Activated CD4-positive, alpha-beta T cell treated with anti-CD3 and anti-CD28 coated beads, Interleukin-2, Interleukin-6, amounts not matched to agents 100 ng/mL and 50 ng/mL, durations not matched to agents 16 hours and 8 hours (primary cell): ENCODE measurements at places on chromosomes 2 and 18.

DNA sequence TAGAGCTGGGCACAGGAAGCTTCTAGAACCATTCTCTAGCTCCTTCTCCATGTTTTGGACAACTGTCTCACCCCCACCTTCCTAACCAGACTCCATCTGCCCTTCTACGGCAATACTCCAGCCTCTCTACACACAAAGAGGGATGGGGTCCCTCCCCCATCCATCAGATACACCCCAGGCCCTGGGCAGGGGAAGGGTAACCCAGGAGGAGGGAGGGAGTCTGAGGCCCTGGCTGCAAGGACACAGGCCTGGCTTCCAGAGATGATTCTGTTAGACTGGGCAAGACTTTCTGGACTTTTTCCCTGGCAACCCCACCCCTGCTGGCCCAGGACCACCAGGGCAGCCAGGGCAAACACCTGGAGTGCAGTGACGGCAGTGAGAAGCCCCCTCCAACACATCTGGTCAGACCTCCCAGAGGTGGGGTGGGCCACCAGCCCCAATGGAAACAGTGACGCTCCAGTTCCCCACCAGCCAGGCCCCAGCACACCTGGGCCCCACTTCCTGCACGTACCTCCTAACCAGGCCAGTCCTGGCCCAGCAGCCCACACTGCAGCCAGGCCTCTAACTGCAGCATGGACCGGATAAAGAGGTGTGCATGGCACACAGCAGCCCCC lies 6.5 kb downstream of the CYP26B1 start:
- DNase-seq = no peak

GRCh38 chr2:26002632-26003310 lies 20.5 kb upstream of the KIF3C start:
- no peak for DNase-seq

GRCh38 chr2:127778850-127779249 lies 32.1 kb downstream of the WDR33 start:
- DNase-seq = no peak

DNA sequence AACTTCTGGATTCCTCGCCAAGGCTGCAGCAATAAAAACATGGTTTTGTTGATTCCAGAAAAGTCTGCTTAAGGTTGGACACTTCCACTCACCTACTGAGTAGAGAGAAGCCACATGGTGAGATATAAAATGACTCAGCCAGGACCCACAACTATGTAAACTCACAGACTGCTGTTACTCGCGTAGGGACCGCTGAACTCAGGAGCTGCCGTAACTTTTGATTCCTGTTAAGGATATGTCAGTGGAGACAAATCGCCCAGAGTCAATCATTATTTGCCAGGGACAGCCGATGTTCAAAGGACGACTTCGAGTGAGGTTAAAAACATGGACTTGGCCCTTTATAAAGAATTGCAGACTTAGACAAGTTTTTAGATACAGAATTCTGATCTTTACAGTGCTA lies 25.6 kb downstream of the CYB5A start:
- DNase-seq = no peak

DNA sequence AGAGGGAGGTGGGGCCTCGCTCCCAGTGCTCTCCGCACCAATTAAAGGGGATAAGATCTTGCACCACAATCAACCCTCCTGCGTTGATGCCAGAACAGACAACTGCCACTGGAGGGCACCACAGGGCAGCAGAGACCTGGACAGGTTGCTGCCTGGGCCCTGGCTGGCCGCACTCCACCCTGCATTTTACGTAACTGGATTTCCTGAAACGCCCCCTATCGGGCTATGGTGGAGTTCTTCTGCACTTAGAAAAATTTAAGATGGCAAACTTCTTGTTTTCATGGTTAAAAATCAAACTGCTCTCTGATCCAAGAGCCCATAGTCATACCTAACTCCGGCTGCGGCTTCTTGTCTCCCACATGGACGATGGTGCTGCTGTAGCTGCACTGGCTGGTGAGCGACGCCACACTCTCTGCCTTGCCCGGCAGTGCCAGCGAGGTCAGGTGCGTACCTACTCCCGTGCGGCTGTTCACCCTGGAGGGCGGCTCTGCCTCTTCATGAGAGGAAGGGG lies 16.8 kb upstream of the HES6 start:
- DNase-seq = peak; percentile 81

- no peak for DNase-seq
Measured at GRCh38 chr2:10732924-10733565, 11.6 kb downstream of the ATP6V1C2 start.

DNA sequence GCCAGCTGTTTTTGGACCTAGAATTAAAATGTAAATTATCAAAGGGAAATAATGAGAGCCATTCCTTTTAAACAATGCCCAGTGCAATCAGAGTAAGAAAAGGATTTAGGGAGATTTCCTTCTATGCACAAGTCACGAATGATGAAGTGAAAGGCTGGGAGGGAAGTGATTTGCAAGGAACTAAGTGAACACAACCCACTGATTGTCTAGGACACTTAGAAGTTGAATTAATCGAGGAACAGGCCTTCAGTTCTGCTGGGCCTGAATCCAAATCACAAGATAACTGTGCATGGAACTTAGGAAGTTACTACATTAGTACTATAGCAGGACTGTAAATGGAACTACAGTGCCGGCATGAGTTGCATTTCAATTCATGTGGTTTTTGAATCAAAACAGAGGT lies 17.7 kb downstream of the MAP2 start:
- no peak for DNase-seq

DNA sequence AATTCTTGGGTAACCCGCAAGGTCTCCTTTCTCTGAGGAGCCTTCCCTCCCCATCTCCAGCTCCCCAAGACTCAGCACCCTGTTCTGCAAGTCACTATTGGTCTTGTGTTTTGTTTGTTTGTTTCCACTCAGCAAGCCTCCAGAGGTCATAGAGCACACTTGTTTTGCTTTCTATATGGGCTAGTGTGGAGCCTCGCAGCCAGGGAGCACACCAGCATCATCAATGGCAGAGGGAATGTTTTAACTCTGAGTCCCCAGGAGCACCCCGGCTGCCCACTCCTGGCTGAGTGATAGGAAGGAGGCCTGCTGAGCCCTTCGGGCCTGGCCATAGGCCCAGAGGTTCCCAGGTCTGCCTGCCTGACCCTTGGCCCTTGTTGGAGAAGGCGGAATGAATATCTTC lies 36.6 kb downstream of the GLI2 start:
- no peak for DNase-seq

- no peak for DNase-seq
Measured at GRCh38 chr2:98530114-98530513, 78.2 kb downstream of the COA5 start.

DNA sequence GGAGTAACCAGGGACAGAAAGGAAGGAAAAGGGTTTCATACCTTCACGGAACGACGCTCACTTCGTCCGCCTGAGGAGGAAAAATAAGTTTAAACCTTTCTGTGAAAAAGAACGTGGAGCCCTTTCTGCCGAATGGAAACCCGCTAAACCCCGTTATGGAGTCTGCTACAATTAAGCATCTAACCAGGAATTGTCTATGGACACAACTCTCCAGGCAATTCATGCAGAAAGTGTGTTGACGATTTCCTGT lies 528 bp upstream of the PPP4R3B start:
- DNase-seq = no peak

DNA sequence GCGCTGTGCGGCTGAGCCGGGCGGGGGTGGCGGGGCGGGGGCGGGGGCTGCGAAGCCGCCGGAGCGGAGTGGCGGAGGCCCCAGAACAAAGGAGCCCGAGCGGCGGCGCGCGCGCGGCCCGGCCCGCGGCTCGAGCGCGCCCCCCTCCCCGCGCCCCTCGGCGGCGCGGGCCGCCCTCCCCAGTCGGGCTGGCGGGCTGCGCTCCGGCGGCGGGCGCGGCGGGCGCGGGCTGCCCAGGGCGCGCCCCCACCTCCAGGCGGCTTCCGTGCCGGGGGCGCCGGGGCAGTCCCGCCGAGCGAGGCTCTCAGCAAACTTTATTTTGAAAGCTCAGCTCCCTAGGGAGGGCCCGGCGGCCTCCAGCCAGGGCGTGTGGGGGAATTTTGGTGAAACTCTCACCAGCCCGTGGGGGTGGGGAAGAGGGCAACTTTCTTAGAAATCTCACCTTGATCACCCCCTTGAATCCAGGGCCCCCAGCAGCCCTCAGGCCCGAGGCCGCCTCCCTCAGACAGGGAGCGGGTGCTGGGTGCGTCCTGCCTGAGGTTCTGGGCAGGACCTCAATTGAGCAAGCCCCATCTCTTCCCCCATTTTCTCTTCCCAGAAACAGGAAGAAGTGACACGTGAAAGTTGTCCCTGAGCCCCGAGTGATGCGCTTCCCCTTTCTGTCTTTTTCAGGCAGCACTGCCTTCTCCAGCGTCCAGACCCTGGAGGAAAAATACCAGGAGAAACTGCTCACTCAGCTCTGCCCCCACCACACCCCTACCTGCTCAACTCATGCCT lies 786 bp downstream of the TET3 start:
- DNase-seq = peak; percentile 63

DNA sequence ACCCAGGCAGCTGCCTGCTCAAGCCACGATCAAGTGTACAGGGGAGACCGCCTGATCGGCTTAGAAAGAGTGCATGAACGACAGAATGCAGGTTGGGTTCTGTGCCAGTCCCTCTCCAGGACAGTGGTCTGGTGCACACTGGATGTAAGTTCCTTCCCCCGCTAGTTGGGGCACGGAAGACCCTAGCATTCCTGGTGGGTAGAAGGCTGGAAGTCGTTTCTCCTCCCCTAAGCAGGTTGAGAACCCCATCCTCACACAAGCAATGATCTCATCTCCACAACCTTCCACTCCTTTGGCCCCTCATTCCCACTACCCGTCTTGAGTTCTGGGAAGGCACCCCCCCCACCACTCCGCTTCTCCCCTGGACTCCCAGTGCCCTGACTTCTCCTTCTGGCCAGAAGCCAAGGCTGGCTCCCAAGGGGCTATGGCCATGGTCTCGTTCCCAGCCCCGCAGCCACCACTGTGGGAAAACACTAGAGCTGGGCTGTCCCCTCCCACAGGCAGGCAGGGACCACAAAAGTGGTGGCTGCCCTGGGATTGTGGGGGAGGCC lies 1.4 kb upstream of the ANKRD39 start:
- DNase-seq = no peak

DNA sequence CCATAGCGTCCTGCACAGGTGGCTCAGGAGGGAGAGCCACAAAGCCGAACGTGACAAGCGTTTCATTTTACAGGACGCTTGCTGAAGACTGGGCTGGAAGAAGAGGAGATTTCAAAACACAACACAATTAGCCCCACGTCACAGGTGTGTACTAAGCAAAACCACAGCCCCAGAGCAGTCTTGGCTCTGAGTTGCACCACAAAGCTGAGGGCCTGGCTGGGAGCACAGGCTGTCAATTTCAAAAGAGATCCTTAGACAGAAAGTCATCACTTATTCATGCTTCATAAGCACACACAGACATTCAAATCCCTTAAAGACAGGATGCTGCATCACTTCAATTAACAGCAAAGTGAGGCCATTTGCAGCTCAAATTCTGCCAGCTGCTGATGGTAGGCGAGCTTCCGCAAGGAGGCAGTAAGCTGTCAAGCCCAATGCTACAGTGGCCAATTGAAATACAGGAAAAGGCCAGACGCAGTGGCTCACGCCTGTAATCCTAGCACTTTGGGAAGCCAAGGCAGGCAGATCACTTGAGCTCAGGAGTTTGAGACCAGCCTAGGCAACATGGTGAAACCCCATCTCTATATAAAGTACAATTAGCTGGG lies 79.6 kb downstream of the SKA1 start:
- DNase-seq = no peak

GRCh38 chr2:148971547-148971946 lies 67.0 kb upstream of the LYPD6B start:
- DNase-seq = peak; percentile 7

DNA sequence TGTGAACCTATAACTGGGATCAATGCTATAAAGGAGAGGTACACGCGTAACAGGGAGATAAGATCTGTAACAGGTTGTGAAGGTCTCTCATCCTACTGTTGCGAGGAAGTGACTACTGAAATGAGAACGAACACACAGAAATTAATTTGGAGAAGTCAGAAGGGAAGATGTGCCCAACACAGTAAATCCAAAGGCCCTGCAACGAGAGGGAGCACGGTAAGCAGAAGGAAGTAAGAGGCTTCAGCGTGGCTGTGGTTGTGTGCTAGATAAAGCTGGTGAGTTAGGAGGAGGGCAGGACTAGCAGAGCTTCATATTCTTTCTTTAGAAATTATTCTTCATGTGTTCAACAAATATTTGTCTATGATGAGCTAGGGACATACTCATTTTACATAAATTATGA lies 2.5 kb upstream of the ATG16L1 start:
- no peak for DNase-seq

DNA sequence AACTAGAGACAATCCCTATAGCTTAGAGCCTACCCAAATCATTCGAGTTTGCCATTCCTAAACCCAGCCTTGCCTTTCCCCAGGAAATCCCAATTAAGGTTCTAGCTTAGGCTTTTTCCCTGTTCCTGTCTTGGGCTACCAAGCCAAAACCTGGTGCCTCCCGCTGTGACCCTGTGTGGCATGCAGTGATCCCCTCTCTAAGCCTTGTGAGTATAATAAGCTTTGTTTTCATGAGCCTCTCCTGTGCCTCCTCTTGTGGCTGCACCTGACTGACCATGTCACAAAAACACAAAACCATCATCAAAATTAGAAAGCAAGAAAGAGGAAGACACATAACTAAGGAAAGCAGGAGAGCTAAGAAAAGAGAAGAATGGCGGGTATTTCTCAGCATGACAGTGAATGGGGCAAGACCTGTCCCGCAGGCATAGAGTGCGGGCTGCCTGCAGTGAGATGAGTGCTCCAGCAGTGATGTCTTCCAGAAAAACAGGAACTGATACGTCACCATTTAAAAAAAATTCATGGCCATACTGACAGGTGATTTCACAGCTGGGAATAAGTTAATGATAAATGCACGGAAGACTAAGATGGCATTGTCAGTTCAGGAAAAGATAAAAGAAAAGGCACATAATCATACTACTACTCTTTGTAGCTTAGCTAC lies 9.2 kb upstream of the PAIP2B start:
- DNase-seq = no peak

DNA sequence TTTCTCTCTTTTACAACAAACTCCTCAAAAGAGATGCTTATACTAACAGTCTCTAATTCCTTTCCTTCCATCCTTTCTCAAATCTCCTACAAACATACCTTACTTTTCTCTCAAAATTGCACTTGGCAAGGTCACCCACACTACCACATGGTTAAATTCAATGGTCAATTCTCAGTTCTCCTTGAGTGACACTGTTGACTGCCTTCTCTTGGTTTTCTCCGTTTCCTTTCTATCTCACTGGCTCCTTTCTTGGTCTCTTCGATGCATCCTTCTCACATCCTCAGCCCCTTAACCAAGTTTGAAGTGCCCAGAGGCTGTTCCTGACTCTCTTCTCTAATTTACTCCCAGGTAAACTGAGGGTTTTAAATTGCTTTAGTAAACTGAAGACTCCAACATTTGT lies 12.5 kb downstream of the C1D start:
- no peak for DNase-seq

DNA sequence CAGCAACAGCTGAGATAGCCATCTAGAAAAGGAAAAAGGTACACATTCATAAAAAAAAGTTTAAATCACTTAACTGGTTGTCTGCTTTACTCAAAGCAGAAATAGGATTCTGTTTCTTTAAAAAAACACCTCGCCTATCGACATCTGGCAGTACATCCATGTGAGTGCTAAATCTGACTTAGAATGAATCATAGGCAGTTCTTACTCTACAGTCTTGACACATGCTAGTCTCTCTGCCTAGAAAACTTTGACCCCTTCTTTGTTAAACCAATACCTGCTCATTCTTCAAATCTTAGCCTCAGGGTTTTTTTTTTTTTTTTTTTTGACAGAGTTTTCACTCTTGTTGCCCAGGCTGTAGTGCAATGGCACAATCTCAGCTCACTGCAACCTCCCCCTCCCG lies 37.1 kb upstream of the GPR75 start:
- peak; percentile 19 for DNase-seq

- DNase-seq = no peak
Measured at GRCh38 chr2:127314193-127314988, 20.4 kb upstream of the ERCC3 start.

GRCh38 chr2:226312155-226312554 lies 487.5 kb downstream of the IRS1 start:
- DNase-seq = no peak
